ENCODE measurements at places on chromosomes 6 and 20.
A peak's percentile ranks its signal among the peaks of the same experiment; 100 is the strongest.

DNA sequence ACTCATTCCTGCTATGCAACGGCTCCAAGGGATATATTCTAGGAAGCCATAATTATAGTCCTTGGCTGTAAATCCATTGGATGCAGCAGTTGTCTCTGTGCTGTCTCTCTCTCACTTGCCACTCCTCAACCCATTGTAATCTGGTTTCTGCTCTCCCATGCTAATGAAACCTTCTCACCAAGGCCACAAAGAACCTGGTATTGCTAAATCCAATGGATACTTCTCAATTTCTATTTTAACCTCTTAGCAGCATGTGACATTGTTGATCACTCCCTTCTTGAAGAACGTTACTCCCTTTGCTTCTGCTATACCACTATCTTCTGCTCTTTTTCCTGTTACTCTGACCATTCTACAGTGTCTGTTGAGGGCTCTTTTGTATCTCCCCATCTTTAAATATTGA lies 39.8 kb upstream of the GCLC start:
- no peak for DNase-seq

DNA sequence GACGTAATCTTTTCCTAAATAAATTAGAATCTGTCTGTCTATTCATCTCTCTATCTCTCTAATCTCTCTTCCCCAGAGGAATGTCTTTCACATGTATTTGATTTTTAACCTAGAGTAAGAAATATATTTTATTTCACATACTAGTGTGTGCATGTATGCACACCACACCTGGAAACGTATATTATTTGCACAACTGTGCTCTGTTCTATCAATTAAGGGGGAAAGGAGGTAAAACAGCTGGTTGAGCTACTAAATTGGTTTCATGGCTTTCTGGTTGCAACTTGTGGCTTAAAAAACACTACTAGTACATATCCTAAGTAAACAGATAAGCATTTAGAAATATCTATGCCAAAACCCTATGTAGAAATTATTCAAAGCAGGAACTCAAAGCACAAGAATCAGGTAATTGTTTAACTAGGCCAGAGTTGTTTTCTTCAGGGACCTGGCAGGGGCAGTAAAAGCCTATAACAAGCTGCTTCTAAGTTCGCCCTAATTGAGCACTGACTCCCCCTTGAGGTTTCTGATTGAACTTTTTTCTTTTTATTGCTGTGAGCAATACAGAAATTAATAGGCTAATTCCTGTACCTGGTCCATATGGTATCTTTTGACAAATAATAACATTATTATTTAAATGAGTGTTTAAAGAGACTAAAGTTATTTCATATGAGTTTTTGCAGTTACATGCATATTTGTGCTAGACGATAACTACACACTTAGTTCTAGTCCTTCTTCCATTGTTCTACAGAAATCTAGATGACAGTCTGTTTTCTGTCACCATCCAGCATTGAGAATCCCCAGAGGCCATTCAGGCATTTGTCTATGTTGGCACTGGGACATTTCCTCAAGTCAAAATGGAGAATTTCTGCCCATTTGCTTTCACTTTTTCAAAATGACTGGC lies 88.6 kb downstream of the MCHR2 start:
- DNase-seq, result no peak

- DNase-seq, result no peak
Observed at GRCh38 chr6:88840796-88841539, 122.5 kb downstream of the RNGTT start.

DNA sequence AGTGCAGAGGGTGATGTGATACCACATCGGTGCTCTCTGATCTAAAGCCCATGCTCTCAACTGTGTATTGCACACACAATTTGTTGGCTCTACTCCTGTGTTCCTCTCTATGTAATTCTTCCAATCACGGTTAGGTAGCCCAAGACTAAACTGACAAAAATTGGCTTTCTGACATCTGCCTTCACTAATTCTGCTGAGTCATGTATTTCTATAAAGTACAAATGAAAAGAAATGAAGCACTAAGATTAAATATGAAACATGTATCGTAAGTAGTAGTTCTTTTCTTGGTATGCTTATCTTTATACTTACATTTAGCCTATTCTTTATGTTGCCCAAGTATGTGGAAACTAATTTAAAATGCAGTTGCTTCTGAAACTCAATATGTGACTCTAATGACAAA lies 7.7 kb upstream of the MLIP start:
- DNase-seq, result no peak

GRCh38 chr6:46882645-46883044 lies 39.1 kb downstream of the ADGRF5 start:
- DNase-seq, result no peak

DNA sequence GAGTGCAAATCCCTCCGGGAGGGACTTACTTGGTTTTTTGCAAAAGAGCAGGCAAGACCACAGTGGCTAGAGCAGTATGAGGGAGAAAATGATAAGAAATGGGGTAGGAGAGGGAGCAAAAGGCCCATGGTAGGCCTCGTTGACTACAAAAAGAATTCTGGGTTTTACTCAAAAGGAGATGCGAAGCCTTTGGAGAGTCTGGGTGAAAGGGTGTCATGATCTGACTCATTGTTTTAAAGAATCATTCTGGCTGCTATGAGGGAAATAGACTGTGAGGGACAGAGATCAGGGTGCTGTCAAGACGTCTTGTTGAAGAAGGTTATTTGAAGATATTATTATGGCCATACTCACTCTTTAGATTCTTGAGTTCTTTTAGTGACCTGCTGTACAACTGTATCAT lies 13.0 kb downstream of the TBC1D32 start:
- DNase-seq, result no peak

DNA sequence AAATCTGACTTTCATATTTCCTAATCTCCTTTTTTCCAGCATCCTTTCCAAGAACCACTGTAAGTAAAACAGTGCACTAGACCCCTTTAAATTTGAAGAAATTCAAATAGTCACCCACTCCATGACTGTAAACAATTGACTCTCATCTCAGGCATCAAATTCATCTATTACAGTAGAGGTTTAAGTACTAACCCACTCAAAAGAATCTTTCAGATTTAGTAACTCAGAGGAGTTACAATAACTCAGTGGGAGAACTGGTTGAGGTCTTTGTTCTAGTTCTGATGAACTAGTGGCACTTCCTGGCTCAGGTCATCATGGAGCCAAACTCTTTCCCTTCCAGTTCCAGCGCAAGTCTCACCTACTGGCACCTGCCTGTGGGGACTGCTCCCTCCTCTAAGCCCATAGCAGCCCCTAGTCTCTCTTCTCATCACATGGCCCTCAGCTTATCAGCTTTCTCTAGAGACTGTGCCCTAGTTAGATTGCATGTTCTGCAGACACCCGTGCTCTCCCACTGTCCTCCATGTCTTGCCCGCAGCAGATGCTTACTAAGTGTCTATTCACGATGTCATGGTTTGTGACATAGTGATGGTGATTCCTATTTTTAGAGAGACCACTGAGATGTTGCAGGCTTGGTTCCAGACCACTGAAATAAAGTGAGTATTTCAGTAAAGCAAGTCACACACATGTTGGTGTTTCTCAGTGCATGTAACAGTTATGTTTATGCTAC lies 196.2 kb downstream of the TBC1D7 start:
- no peak for DNase-seq

DNA sequence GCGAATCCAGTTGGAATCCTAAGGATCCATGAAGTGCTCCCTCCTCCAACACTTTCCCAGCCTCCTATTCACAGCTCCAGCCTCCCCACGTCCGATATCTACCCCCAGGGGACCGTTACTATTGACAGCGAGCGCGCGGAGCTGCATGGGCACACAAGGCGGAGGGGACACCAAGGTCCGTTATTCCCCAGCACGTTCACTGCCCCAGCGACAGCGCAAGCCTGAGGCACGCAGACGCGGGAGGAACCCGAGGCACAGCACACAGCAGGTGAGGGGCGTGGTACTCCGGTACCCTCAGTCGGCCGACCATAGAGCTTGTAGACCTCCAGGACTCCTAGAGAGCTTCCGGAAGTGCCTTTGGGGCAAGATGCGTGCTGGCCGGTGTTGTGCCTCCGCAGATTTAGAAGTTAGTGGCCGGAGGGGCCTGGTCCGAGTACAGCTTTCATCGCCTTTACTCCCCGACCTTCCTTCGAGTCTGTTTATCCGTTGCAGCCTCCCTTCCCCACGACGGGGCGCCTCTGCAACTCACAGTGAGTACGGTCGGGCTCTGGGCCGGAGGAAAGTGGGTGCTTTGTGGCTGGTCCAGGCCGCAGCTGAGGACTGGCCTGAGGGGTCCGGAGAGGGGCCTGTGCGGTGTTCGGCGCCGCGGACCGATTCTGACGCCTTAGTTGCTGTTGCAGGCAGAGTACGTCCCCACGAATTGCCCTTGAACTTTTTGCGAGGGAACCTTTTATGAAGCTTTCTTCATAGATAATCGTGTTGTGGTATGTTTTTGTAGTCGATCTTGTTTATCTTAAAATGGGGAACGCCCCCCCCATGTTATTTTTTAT lies at the start of gene ZKSCAN8:
Gene ZKSCAN8 (plus strand): TSS at position 384 of the 830 bp plus-strand sequence. CDS start 6,525 bp downstream, outside the sequence.
- peak; percentile 78 for DNase-seq

DNA sequence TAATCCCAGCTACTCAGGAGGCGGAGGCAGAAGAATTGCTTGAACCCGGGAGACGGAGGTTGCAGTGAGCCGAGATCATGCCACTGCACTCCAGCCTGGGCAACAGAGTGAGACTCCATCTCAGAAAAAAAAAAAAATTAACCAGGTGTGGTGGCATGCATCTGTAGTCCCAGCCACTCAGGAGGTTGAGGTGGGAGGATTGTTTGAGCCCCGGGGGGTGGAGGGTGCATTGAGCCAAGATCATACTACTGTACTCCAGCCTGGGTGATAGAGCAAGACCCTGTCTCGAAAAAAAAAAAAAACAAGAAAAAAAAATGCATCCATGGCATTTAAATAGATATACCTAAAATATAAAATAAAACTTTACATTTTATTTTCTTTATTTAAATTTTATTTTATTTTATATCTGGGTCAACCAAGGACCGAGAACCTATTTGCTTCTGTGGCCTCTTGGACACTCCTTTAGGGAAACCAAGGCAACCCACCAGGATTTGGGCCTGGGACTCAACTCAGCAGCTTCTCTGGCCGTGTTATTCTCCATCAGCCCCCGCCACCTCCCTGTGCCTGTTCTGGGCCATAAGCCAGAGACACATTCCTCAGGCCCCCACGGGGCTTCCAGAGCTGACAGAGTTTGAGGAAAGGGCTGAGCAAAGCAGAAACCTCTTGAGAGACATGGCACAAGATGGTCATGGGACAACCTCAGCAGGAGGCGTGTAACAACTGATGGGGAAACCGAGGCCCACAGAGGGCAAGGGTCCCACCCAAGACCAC lies 6.2 kb downstream of the SNTA1 start:
- DNase-seq, result no peak

- DNase-seq, result no peak
Observed at GRCh38 chr20:59468831-59469230, 135.5 kb upstream of the PHACTR3 start.

DNA sequence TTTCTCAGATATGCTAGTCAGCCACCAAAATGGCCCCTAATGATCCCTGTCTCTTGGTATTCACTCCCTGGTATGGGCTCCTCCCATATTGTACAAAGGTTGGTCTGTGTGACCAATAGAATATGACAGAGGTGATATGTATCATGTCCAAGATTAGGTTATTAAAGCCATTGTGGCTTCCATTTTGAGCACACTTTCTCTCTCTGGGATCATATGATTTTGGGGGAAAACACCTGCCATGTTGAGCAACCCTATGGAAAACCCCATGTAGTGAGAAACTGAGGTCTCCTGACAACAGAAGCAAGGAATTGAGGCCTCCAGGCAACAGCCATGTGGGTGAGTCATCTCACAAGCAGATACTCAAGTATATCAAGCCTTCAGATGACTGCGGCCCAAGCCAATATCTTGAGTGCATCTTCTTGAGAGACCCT lies 7.1 kb upstream of the ZNF318 start:
- DNase-seq, result no peak

GRCh38 chr6:40907198-40907701 lies 131.8 kb downstream of the UNC5CL start:
- DNase-seq, result no peak

- no peak for DNase-seq
Observed at GRCh38 chr20:32052090-32052777, at the start of gene HCK. Gene HCK, plus strand, starts transcription at chr20:32052242.

- no peak for DNase-seq
Observed at GRCh38 chr20:10622657-10623418, 51.0 kb downstream of the JAG1 start.

- no peak for DNase-seq
Observed at GRCh38 chr20:63697357-63697867, 960 bp downstream of the TNFRSF6B start.
